ENCODE measurements at places on chromosomes 5 and 9.

DNA sequence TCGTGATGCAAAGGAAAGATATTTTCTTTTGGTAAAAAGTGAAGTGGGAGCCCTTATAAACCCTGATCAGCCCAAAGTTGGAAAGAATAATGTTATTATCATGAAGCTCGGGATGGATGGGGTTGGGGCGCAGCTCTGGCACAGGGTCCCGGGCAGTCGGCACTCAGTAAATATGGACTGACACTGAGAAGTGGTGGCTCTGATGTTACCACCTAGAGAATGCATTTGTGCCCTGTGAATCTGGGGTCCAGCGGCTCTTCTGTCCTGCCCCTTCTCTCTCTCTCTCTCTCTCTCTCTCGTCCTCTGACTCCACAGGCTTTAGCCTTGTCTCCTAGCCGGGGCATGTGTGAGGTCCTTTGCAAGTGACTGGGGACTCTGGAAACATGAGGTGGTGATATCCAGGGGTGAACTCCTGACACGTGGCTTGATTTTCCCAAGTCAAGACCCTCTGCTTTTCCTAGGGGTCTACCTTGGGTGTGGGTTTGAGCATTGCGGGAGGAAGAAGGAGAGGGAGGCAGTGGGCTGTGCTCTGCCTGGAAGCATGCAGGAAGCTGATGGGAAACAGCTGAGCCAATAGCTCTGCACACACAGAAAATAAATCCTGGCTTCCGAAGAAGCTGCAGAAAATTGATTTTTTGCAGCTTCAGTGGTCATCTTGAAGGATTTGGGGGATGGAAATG, 162.7 kb downstream of the MACROH2A1 start:
- no peak for DNase-seq

DNA sequence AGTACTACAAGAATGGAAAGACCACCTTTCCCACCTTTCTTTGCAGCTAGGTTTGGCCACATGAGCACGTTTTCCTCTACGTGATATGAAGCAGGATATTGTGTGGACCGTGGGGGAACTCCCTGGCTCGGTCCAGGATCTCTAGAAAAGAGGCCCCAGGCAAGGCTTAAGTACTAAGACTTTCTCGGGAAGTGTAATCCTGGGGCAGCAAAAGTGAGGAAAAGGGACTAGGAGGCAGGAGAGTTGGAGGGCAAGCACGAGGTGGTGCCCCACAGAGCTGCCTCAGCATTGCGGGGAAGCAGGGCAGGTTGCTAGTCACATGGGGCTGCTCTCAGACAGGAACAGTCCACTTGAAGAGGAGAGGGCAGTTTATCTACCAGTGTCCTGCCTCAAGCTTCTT, 235.1 kb downstream of the GADD45G start:
- DNase-seq, result no peak

GRCh38 chr5:62084391-62084790, 221.6 kb upstream of the KIF2A start:
- DNase-seq, result no peak

DNA sequence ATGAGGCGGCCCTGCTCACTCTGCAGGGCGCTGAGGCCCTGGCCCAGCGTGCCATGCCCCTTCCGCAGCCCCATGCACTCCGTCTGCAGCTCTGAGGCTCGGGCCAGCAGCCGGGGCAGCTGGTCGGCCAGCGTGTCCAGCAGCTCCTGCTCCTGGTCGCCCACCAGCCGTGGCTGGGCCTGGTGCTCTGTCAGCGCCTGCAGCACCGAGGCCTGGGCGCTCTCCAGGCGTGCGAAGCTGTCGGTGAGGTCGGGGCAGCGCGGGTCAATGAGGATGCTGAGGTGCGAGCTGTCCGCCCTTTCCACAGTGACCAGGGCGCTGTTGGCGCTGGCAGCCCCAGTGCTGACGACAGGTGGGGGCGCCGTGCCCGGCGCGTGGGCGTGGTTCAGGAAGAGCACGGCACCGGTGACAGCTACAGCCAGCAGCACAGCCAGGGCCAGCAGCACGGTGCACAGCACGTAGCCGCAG, 9.4 kb downstream of the FIBCD1 start:
- no peak for DNase-seq

GRCh38 chr9:109336409-109336808, 15.6 kb upstream of the EPB41L4B start:
- DNase-seq, result no peak

DNA sequence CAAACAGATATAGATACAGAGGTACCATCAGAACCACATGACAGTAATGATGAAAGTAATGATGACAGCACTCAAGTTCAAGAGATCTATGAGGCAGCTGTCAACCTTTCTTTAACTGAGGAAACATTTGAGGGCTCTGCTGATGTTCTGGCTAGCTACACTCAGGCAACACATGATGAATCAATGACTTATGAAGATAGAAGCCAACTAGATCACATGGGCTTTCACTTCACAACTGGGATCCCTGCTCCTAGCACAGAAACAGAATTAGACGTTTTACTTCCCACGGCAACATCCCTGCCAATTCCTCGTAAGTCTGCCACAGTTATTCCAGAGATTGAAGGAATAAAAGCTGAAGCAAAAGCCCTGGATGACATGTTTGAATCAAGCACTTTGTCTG, 69.2 kb downstream of the VCAN start:
- no peak for DNase-seq
